ENCODE measurements at places on chromosomes 1 and 21.

DNA sequence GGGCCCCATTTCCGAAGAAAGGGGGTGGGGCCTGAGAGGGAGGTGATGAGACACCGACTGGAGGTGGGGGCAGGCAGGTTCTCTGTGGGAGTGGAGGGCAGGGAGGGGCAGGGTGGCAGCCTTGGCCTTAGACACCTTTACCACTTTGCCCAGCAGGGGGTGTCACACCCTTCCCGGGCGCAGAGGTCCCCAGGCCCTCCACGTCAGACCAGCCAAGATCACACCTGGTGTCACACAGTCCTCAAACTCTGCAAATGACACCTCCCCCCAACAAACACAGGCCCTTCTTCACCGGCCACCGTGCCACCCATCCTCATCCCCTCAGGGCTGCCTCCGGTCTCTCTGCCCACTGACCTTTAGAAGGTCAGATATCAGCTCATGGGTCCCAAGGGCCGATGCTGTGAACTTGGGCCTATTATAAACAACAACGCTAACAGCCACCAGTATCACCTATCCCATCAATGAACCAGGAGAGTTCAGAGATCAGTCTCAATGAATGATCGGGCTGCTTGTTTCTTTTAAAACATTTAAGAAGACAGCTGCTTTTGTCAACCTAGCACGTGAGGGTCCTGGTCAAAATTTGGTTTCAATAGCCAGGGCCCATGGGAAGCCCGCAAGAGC lies 103.9 kb downstream of the CASZ1 start:
- DNase-seq: no peak

- DNase-seq: no peak
Observed at GRCh38 chr1:63757334-63757733, 16.5 kb upstream of the ROR1 start.

DNA sequence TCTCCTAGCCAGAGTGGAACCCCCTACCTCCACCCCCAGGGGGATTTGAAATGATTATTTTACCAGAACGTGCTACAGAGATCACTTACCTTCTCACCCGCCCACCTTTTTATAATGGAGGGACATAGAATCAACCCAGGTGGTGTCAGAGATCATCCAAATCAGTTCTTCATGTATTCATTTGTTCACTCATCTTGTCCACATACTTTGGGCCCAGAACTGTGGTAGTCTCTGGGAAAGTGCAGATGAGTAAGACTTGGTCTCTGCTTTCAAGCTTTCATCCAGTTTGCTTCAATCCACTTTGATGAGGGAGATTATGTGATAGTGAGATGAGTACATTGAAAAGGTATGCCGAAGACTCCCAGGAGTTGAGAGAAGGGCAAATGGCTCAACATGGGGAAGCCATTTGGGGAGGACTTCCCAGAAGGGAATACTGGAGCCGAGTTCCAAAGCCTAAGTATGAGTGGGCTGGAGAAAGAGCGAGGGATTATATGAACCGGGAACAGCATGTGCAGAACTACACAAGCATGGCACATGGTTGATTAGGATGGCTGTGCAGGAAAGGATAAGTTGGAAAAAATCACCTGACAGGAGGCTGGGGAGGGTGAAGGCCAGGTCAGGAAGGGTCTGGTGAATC lies 1.9 kb downstream of the FGGY start:
- no peak for DNase-seq

- DNase-seq: no peak
Observed at GRCh38 chr1:197924516-197925123, 7.4 kb downstream of the LHX9 start.

GRCh38 chr1:89987159-89987819 lies 7.6 kb upstream of the ZNF326 start:
- DNase-seq: no peak

- no peak for DNase-seq
Observed at GRCh38 chr1:148308832-148309458, 156.9 kb upstream of the NBPF11 start.

DNA sequence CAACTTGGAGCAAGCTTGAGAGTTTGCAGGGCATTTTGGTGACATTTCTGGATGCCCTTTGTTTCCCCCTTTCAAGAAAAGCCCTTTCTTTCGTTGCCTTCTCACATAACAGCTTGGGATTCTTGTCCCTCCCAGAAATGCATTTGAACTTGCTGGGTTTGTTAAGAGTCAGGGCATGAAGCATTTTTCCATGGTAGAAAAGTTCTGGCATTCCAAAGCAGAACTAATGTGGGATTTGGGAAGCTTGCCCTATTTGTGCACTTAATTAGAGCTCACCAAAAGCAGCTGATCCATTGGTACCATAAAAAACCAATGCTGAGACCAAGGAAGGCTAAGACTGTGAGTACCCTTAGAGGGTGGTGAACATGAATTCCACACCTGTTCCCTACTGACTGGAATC lies 99.8 kb upstream of the HOOK1 start:
- DNase-seq: no peak

GRCh38 chr1:170483051-170483450 lies 48.9 kb upstream of the GORAB start:
- DNase-seq: no peak

GRCh38 chr1:51420867-51421627 lies 90.7 kb upstream of the TTC39A start:
- no peak for DNase-seq

- DNase-seq: no peak
Observed at GRCh38 chr1:152566681-152567080, at the start of gene LCE3E. Gene LCE3E (minus strand): TSS chr1:152566780. CDS start chr1:152566208, 572 bp downstream.

DNA sequence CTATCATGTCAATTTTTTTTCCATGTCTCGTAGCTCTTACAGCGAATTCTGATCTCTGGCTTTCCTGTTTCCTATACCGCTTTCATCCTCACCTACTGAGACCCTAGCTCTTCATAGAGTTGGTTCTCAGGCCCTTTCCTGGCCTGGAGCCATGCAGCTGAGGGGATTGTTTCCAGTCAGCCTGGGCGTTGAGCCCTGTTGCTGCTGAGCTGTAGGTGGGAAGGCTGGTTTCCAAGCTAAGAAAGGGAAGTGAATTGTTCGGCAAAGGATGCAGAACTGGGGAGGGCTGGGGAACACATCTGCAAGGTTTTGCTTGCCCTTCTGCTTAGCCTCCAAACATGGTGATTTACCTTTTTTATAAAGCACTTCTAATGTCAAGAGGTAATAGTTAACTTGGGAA lies 41.5 kb downstream of the SPATA46 start:
- DNase-seq: no peak
